Suprapubic skin (tissue), 4 donors: ENCODE measurements at places on chromosomes 6 and 20. TPM values are rescaled to one million over a fixed set of nuclear protein-coding genes. Genes with fewer than 3 reads are reported as not detected.

DNA sequence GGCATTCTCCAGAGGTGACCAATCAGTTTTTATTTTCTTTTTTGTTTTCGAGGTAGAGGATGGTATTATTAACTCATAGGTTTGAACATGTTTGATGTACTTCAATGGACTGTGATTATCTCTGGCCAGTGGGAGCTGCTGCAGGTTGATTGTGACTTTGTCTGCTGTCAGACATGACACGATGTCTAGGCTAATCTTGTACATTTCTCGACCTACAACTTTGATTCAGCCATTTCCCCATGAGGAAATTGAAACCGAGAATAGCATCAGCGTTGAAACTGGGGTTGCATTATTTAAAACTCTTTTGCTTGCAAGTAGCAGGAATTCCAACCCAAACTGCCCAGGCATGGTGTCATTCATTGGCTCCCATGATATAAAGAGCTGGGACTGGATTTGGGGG is 218.9 kb downstream of the CDH26 start:
- H3K27me3 ChIP-seq = no peaks in the 10 kb centered on the region
- H3K27ac ChIP-seq = no peak overlapping the region
- H3K4me1 ChIP-seq = no peaks in the 10 kb centered on the region
- H3K4me3 ChIP-seq = no peak overlapping the region

The SMIM26 gene
- total RNA-seq = 130 TPM

DNA sequence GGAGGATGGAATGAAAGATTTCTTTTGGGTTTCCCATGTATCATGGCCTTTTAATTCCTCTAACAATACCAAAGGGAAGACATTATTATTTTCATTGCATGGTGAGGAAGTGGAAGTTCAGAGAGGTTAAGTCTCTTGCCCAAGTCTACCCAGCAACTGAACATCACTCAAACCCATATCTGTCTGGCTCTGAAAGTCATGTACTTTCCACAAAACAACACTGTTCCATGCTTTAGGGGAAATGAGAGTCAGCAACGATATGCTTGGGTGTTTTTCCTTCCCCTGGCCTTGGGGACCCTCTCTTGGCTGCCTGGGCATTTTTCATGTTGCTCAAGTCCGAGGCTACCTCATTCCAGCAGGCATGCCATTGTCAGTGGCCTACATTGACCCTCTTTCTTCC is 118.8 kb downstream of the ADTRP start:
- H3K27me3 ChIP-seq = no peaks in the 10 kb centered on the region
- no peak overlapping the region for H3K4me3 ChIP-seq
- H3K27ac ChIP-seq = no peak overlapping the region
- no peak for DNase-seq

- DNase-seq = no peak
- H3K27ac ChIP-seq = no peak overlapping the region
- H3K4me1 ChIP-seq = no peaks in the 10 kb centered on the region
- H3K36me3 ChIP-seq = no peaks in the 10 kb centered on the region
- H3K27me3 ChIP-seq = no peaks in the 10 kb centered on the region
These were observed 137.1 kb upstream of the OLIG3 start for GRCh38 chr6:137631323-137631722.

DNA sequence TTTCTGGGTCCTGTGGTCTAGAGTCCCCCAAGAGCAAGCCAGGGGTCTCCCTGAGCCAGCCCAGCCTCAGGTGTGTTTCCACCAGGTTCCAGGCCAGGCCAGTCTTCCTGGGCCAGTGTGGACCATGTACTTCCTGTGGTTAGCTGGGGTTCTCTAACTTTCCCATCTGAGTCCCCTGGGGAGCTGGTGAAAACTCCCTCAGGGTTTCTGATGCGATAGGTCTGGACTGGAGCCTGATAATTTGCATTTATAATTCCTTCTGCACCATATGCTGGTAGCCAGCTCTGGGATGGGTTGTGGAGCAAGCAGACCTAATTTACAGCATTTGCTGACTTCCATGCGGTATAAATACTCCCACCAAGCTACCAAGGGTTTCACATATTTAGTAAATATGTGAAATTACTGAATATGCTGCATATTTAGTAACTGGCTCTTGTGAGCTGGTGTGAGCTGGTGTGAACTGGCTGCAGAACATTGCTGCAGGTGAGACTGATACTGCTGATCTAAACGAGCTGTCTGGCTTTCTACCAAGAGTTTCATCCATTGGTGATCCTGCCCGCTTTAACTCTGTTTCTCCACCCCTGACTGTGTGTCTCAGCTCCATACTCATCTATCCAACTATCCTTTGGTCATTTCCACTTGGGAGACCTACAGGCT is 62.6 kb downstream of the RIN2 start:
- peaks cover 12% of the 10 kb centered on the region for H3K4me1 ChIP-seq
- DNase-seq = no peak
- H3K27ac ChIP-seq = no peak overlapping the region
- H3K36me3 ChIP-seq = no peaks in the 10 kb centered on the region

DNA sequence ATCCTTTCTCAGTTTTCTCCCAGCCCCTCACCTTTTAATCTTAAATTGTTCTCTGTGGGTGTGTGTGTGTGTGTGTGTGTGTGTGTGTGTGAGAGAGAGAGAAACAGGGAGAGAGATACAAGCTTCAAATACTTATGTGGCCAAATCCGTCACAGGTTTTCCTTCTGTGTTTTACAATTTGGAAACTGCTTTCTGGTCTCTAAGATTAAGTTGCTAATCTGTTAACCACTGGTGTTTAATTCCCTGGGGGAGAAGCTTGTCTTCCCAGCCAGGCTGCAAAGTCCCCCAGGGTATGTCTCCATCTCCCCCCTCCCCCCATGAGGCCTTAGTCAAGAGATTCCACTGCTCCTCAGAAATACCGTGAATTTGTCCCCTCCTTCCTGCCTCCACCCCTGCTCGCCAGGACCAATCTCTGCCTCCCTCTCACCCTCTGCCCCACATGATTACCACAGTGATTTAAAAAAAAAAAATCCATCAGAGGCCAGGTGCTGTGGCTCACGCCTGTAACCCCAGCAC is 49.0 kb downstream of the RIPOR3 start:
- DNase-seq = no peak
- H3K4me3 ChIP-seq = no peak overlapping the region
- H3K27me3 ChIP-seq = no peaks in the 10 kb centered on the region
- H3K27ac ChIP-seq = no peak overlapping the region
- no peaks in the 10 kb centered on the region for H3K36me3 ChIP-seq

- peaks cover 87% of the 10 kb centered on the region for H3K27me3 ChIP-seq
- H3K4me3 ChIP-seq = no peak overlapping the region
- H3K36me3 ChIP-seq = no peaks in the 10 kb centered on the region
- H3K27ac ChIP-seq = no peak overlapping the region
- H3K4me1 ChIP-seq = no peaks in the 10 kb centered on the region
These were observed 65.5 kb upstream of the BHLHE23 start for GRCh38 chr20:63072231-63072791.
